Endothelial cell of umbilical vein (primary cell): ENCODE measurements at places on chromosomes 16 and 17. TPM values are rescaled to one million over a fixed set of nuclear protein-coding genes. Genes with fewer than 3 reads are reported as not detected.

ACSM2A gene
- polyA plus RNA-seq = 0.03 TPM in 1 of 2 replicates, not detected in the other

GRCh38 chr17:47902039-47902744 is 6.2 kb downstream of the SP2 start:
- DNase-seq = no peak

TPSG1 gene
- not detected in 2 replicates for polyA plus RNA-seq

GRCh38 chr17:63741143-63741407 is 524 bp downstream of the STRADA start:
- no peak for DNase-seq

ATP2A3 gene
- polyA plus RNA-seq = 0.37 TPM in 2 replicates

DNA sequence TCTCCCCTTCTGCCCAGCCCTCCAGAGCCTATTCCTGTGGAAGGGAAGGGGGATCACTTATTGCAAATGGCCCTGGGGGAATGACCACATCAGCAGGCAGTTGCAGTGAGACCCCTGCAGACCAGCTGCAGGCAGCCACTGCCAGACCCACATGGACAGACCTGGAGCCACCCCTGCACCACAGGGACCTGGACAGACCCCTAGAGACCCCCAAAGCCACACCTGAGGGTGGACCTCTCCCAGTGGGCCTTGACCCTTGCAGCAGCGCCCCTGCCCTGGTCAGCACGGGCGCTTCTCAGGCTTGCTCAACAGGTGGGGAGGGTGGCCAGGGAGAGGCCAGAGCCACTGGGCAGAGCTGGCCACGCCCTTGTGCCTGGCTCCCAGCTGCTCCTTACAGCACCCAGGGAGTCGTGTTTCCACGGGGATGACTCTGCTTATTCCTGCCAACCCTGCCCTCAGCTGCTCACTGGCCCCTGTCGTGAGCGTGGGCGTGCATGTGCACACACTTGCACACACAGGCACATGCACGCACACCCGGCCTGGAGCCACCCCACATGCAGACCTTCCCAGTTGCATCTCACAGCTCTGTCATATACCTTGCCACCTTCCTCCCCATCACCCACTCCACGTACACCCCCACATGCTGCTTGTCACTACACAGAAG is 1.3 kb upstream of the SCN4A start:
- no peak for DNase-seq

CBFA2T3 gene
- not detected in 2 replicates for polyA plus RNA-seq

DNA sequence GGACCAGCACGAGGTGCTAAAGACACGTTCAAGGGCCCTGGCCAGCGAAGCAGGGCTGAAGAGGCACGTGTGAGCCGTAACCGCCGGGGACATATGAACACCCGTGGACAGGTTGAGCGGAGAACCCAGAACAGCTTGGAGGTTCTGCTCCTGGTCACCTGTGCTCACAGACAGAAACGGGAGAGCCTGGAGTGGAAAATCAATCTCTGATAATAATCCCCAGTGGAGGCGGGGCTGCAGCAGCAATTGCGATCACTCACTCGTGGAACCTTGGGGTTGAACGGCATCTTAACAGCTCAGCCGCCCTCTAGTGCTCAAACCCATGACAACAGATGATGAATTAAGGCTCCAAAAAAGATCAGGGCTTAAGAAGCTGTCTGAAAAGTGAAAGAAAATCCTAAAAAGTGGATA is 25.6 kb downstream of the WIPI1 start:
- DNase-seq = peak; percentile 27

DNA sequence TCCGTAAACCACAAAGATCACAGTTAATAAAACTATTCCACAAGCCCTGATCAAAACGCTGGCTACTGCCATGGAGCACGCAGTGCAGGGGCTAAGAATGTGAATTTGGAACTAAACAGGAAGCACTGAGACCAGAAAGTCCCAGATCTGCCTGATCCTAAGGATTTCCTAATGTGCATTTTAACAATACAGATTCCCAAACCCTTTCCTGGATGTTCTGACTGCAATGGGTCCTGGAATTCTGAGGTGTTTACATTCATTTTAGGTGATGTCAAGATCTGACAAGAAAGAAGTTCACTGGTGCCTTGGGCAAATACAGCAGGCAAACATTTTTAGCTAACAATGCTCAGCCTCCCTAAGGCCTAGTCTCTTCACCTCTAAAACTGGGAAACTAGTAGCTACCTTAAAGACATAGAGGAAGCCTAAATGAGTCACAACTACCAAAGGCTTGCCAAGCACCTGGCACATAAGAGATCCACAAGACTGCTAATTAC is 10.3 kb downstream of the NSMCE1 start:
- DNase-seq = peak; percentile 77

GRCh38 chr17:7633093-7633492 is 3.2 kb downstream of the SHBG start:
- no peak for DNase-seq
